ENCODE measurements at places on chromosomes 13 and 19. TPM values are rescaled to one million over a fixed set of nuclear protein-coding genes. Genes with fewer than 3 reads are reported as not detected.

GRCh38 chr13:26811581-26811980 lies 51.0 kb upstream of the GPR12 start:
- no peak for DNase-seq

DNA sequence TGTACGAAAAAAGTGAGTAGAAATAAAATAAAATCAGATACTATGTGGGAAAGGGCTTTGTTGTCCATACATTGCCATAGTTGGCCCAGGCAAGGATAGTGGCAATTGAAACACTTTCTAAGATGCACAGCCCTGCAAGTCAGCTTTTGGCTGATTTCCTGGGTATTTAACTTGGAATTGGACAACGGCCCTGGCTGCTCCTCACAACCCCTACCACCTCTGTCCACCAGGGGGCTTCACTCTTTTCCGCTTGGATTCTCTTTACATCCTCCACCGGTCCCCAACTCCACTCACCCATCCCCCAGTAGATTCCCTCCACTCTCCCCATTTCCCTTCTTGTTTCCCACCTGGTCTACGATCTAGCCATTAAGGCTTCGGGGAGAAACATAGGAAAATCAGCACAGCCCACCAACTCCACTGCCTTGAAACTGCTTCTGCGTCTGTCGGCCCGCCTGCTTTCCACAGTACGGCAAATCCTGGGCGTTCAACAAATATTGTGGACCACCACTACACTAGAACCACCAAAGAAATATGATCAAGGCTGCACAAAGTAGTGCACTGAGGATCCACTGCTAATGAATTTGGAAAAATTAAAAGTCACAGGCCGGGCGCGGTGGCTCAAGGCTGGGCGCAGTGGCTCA lies 48.6 kb upstream of the GTF3A start:
- DNase-seq: peak; percentile 58

DNA sequence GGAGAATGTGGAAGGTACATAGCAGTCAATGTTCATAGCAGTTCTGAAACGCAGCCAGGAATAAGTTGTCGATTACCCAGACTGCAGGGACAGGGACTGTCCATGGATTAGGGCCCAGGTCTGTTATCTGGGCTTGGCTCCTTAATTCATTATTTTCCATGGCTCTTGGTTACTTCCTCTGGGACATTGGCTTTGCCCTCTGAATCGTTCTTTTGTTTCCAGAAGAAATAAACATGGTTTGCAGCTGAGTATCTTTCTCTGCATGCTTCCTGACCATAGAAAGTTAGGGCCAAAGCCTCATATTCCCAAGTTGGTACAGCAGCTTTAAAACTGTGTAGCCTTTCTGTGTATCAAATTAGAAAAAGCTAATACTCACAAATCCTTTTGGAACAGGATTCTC lies 121.7 kb upstream of the MAB21L1 start:
- DNase-seq: no peak

DNA sequence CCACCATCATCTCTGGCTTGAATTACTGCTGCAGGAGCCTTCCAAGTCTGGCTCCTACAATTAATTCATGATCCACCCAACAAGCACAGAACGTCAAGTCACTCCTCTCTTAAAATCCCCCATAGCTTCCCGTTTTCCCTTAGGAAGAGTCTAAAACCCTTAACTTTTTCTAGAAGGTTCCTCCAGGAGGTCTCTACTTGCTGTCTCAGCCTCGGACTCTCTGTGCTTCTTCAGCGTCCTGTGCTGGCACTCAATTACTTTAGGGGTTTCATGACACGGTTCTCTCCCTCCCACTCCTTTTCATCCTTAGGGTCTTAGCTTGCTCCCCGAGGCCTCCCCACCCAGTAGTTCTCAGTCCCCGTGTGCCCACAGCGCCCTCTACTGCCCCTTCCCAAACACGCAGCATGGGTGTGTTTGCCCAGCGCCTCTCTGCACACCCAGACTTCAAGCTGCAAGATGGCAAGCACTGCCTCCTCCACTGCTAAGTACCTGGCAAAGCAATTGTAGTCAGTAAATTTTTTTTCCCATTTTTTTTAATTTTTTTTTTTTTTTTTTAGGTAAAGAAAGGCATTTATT lies 25.8 kb upstream of the MAP3K10 start:
- no peak for DNase-seq

- no peak for DNase-seq
Measured at GRCh38 chr13:40187324-40187795, 479.1 kb downstream of the FOXO1 start.

DNA sequence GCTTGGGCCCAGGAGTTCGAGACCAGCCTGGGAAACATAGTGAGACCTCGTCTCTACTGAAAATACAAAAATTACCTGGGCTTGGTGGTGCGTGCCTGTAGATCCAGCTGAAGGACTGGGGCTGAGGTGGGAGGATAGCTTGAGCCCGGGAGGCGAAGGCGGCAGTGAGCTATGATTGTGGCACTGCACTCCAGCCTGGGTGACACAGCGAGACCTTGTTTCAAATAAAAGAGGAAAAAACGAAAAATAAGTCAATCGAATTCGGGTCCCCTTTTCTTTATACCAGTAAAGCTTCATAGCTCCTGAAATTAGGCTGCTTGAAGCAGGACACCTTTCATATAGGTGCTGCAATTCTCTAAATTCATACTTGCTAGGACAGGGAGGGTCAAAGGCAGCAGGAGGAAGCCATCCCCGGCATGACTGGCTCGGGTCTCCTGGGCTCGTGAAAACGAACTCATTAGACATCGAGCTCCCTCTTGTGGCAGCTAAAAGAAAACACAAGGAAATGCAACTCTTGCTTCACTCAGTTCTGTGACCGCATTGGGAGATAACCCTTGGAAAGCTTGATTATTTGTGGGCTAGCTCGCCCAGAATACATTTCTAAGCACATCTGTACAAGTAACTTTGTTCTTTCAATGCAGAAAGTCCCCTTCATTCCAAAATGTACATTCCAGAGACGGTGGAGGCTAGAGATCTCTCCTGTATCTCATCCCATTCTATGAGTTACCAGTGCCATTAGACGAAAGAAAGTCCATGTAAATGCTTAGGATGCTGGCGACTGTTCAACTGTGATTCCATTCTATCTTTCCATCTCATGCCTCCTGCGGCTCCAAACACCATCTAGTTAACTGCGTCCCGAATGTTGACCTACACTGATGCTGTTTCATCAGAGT lies 16.8 kb downstream of the FPR2 start:
- DNase-seq: peak; percentile 74

DNA sequence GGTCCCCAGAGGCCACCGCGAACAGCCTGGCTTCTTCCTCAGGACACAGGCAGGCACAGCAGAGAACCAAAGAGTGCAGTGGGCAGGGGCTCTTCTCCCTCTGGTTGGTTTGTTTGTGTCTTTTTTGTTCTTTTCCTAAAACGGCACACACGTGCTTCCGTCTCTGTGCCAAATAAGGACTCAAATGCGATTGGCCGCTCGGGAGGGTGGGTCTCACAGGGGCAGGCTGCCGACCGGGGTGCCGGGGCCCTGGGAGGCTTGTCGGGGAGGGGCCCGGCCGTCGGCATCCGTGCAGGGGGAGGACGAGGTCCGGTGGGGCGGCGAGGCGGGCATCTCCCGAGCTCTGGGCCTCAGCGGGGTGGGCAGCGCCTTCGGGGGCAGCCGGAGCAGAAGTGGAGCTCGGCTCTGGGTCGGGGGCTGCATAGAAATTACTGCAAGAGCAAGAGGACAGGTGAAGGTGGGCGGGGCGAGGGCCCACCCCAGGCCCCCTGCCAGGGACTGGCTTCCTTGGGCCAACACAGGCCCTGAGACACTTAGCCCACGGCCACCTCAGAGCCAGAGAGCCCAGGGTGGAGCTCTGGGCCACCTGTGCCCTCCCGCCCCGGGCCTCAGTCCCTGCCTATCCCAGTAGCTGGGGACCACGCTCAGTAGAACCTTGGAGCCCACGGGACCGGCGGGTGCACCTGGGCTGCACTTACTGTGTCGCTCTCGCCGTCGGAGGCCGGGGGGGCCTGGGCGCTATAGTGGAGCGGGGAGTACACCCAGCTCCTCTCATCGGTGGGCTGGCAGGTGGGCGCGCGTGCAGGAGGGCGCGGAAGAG lies 6.4 kb upstream of the CACTIN start:
- no peak for DNase-seq

- DNase-seq: no peak
Measured at GRCh38 chr19:41309180-41310032, 566 bp upstream of the CCDC97 start.

GRCh38 chr13:97499181-97499580 lies 65.2 kb downstream of the RAP2A start:
- no peak for DNase-seq

DNA sequence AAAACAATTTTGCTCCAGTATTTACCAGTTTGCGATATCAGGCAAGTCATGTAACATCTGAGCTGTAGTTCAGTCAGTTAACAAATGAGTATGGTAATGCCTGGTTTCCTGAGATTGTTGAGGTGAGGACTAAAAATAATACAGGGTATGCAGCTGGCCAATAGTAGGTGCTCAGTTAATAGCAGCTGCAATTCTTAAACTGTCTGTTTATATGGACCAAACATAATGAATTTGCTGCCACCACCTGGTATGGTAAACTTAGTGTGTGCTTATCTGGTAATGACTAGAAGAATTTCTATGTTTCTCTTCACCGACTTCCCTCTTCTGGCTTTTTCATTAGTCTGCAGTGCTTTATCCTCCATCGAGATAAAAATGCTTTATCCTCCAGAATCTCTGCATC lies 9.1 kb downstream of the ZMYM2 start:
- no peak for DNase-seq

DNA sequence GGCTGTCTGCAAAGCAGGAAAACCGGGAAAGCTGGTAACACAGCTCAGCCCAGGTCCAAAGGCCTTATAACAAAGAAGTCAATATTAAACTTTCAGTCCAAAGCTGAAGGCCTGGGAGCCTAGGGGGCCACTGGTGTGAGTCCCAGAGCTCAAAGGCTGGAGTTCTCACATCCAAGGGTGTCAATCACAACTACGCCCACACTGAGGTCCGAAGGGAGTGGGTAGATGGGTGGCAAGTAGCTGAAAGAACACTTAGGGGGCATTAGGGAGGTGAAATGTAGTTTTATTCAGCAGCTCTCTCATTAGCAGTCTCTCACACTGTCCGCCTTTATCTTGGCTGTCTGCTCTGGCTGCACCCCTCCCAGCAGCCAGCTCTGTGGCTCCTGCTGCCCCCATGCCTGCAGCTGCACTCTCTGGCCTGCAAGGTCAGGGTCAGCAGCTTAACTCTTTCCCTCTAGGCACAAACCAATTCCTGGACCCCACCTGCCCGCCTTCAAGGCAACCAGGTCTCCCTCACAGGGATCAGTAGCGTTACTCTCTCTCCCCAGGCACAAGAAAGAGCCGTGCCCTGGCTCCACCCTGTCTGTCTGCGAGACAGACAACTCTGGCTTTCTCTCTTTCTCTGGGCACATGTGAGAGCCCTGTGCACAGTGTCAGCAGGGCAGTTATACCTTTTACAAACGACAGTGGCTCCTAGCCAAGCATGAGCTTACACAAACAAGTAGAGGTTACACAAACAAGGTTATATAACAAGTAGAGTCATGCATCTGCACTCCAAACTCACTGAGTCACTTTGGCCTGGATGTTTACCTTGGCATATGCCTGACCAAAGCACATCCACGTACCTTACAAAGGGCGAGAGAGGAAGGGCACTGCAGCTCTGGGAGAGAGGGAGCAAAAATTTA lies 249.4 kb upstream of the PCDH20 start:
- DNase-seq: no peak

GRCh38 chr19:35060160-35060855 lies 18.8 kb downstream of the HPN start:
- DNase-seq: no peak

DNA sequence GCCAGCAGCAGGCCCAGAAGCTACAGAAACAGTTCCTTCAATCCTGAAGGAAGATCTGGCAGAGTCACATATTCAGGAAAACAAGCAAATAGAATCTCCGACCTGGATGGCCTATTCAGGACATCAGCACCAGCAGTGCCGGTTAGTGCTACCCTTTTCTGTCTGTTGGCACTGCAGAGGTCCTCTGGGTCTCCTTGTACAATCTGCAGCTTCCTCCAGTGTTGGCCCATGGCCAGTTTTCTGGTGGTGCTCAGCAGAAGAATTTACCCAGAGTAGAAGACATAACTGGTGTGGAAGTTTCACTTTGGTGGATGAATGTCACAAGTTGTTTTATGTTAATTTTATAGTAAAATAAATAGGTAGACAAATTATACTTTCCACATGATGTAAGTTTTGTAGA lies 498.1 kb downstream of the COG6 start:
- no peak for DNase-seq

GRCh38 chr13:64688893-64689677 lies 2541.1 kb downstream of the PCDH9 start:
- no peak for DNase-seq

DNA sequence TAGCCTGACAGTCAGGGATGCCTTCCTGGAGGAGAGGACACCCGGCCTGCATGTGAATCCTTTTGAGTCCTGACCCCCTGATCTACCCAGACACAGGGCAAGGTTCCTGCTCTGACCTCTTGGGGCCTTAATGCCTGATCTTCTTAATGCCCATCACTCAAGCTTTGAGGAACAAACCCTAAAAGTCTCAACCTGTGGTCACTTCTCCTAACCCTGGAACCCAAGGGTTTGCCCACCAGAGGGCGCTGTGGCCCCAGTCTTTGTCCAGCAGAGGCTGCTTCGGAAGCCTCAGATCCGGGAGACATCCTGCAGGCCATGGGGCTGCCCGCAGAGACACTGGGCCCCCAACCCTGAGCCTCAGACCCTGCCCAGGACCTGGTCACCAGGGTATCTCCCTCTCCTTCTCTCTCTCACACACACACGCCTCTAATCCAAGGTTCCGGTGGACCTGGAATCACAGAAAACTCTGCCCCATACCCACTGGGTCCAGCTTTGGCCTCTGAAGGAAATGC lies 9.8 kb upstream of the DPF1 start:
- no peak for DNase-seq

DNA sequence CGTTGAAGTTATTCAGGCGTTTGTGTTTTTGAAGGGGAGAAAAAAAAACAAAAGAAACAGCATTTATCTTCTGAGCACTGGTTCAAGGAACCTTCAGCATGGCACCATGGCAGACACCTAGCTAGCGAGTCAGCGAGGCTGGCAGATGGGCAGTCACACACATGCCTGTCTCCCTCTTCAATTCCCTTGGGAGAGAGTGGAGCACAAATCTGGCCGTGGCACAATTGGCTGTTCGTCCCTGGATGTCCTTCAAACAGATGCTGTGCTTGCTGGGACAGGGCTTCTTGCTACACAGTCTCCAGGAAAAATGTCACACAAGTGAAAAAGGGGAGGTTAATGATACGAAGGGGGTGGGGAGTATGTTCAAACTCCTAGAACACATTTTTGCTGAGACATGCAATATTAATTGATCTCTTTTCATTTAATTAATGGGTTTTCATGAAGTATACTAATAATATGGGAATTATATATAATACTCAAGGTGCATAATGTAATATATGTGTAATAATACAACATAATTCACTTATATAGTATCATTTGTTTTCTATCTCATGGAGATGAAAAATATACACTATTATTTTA lies 1674.5 kb upstream of the SLC10A2 start:
- no peak for DNase-seq

GRCh38 chr13:99288089-99288488 lies 19.1 kb downstream of the GPR183 start:
- DNase-seq: no peak

TBC1D17 gene
- 49.5 TPM for polyA plus RNA-seq

MVB12A gene
- 48.8 TPM for polyA plus RNA-seq

ADGRE3 gene
- 0.14 TPM for polyA plus RNA-seq

PLK5 gene
- polyA plus RNA-seq: 0.22 TPM

CCDC194 gene
- polyA plus RNA-seq: 0.27 TPM

VSTM2B gene
- not detected for polyA plus RNA-seq

All from right lung (tissue), 10 donors.